ENCODE measurements at places on chromosomes 12 and 14.

DNA sequence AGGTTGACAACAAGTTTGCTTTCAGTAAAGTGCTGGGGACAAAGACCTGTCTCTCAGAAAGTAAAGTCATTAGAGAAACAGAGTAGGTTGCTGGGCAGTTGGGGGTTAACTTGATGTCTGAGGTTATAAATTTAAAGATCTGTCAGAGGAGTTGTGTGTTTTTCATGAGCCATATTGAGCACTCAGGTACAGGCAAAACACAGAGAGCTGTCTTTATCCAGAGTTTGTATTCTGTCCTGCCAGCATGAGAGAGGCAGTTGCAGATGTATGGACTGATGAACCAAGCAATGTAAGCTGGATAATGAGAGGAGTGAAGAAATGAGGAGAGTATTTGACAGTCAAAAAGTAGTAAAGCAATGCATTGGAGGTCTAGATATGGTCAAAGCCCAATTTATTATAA lies 156.7 kb downstream of the SLC41A2 start:
- no peak for DNase-seq

GRCh38 chr14:23729720-23730387 lies 93.7 kb downstream of the DHRS2 start:
- DNase-seq = no peak

- DNase-seq = no peak
Observed at GRCh38 chr12:22046968-22047390, 961 bp downstream of the CMAS start.

- DNase-seq = no peak
Observed at GRCh38 chr14:96739200-96739910, 57.8 kb upstream of the VRK1 start.

GRCh38 chr14:105335735-105336476 lies 21.4 kb downstream of the PACS2 start:
- DNase-seq = no peak

GRCh38 chr14:95286645-95287044 lies 33.1 kb downstream of the CLMN start:
- DNase-seq = no peak

DNA sequence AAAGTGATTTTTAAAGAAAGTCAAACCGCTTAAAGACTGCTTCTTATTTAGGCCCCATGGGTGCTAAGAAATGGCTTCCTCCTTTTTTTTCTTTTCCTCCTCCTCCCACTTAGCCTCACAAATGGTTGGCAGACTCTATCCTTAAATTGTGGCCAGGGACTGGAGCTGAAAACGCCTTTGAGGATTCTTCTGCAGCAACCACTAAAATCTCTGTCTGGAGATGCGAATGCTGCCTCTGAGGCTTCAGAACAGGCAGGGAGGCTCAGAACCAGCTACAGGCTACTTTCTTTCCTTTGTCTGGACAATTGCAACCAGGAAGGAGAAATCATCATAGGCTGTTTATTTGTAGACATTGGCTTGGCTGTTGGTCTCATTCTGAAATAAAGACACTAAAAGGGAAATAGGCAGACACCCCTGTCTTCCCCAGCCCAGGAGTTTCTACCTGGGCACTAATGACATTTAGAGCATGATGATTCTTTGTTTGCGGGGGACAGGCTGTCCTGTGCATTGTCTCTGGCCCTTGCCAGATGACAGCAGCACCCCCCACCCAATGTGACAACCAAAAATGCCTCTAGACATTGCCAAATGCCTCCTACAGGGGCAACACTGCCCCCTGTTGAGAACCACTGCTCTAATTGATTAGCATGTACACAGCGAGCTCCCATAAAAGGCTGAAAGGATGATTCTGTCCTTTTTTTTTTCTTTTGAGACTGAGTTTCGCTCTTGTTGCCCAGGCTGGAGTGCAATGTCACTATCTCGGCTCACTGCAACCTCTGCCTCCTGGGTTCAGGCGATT lies 50.3 kb downstream of the MAP1LC3B2 start:
- no peak for DNase-seq

DNA sequence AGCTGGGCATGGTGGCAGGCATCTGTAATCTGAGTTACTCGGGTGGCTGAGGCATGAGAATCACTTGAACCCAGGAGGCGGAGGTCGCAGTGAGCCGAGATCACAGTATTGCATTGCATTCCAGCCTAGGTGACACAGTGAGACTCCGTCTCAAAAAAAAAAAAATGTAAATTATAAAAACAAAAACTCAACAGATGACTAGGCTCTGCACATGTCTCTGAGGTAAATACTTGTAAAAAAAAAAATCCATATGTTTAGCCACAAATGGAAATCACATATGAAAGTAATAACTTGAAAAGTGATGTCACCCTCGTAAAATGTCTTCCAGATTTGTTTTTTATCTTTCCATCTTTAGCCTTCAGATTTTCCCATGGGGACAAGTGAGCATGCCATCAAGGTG lies 85.0 kb downstream of the KICS2 start:
- DNase-seq = no peak

DNA sequence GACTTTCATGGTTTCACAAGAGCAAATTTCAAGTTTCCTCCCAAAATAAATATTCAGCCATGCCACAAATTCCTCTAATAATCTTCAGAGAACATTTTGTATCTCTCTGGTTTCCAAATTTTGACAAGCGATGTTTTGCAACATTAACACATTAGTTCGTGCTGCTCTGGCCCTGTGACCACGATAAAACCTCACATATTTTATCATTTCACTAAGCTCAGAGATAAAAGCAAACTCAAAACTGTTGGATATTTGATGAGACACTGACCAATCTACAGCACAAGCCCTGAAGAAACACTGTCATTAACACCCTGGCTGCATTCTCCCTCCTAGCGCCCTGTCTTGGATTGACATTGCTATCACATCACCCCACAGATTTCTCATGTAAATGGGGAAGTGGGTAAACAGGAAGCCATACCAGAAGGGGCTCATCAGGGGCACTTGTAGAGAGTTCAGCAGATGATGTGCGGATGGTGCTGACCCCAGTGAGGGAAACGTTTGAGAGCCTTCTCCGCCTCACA lies 264.3 kb downstream of the PRKD1 start:
- no peak for DNase-seq

GRCh38 chr12:59196989-59197388 lies 276.7 kb upstream of the LRIG3 start:
- DNase-seq = no peak

GRCh38 chr12:45557016-45557415 lies 172.5 kb upstream of the ARID2 start:
- DNase-seq = no peak

DNA sequence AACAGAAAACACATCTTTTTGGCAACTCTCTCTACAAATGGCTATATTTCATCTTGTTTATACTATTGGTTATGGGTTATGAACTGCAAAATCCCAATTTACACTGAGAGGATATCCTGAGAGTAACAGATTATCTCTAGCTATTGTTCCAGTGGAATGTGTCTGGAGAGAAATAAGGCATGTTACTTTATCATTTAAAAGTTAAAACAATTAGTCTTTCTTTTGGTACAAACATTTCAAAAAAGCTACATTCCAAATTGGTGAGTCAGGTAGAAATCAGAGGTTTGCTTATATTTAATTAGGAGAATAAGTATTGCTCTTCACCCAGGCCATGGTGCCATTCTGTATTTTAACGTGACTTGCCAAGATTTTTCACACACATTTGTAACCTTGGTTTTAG lies 411.6 kb downstream of the CCER1 start:
- no peak for DNase-seq

GRCh38 chr14:101824339-101824727 lies 62.8 kb downstream of the PPP2R5C start:
- no peak for DNase-seq

- DNase-seq = peak; percentile 19
Observed at GRCh38 chr12:25553098-25553497, at the start of gene LMNTD1. TSS of gene LMNTD1 (minus strand) at chr12:25553283. CDS start at chr12:25552959, 324 bp downstream.

DNA sequence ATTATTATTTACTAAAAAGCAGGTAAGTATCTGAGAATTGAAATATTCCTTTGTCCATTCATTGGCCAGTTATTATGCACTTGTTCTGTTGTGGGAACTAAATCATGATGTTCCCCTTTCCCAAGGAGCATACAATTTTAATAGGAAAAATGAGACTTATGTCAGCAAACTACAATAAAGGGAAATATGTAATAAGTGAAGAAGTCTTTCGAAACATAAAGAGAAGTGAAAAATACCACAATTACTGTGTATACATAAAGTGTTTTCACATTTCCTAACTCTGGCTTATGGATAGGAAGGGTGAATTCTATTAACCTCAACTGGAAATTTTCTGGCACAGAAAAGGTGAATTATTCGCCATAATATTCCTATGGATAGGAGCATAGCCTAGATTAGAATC lies 78.4 kb upstream of the DNM1L start:
- no peak for DNase-seq

DNA sequence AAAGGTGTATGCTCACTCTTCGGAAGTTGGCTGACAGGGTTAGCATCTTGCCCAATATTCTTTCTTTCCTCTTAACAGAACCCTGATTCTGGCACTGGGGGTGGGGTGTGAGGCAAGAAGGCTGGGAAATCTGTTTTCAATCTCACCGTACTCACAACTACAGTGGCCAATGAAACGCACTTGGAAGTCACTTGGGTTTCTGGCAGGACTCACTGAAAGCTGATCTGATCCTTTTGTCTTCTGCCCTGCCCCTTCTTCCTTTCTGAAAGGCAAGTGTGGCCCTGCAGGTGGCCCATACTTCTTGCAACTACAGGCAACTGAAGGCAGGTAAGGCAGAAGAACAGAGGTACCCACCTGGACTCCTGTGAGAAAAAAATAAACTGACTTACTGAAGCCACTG lies 106.9 kb downstream of the STXBP6 start:
- no peak for DNase-seq

- no peak for DNase-seq
Observed at GRCh38 chr12:45648070-45648469, 81.4 kb upstream of the ARID2 start.

DNA sequence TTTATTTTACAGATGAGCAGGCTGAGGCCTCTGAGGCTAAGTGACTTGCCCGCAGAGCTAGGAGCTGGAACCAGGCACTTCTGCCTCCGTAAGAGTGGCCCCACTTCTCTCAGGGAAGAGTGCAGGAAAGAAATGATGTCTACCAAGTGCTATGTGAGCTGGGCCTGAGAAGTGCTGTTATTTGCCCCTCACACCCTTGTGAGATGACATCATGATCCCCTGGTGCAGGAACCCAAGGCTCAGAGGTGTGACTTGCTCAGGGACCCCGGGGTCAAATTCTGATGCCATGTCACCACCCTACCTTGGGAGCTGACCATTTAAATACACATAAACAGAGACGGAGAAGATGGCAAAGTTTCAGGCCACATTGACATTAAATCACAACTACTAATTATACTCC lies 63.7 kb upstream of the DDX11 start:
- DNase-seq = no peak

DNA sequence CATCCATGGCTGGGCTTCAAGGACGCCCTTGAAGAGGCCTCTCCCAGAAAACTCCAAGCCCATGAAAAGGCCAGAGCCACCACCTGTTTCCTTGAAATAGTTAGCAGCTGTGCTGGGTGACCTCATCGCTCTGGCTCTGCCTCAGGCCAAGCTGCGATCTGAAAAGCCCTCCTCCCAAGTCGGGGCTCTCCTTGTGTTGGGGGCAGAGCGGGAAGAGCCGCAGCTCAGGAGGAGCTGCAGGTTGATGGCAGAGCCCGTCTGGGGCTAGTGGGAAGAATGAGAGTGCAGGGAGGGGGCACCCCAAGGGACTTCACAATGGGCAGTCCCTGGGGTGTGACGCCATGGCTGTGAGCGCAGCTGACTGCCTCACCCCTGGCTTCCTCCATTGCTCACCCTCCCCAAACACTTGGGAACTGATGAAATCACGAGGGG lies 50.0 kb upstream of the STON2 start:
- no peak for DNase-seq

DNA sequence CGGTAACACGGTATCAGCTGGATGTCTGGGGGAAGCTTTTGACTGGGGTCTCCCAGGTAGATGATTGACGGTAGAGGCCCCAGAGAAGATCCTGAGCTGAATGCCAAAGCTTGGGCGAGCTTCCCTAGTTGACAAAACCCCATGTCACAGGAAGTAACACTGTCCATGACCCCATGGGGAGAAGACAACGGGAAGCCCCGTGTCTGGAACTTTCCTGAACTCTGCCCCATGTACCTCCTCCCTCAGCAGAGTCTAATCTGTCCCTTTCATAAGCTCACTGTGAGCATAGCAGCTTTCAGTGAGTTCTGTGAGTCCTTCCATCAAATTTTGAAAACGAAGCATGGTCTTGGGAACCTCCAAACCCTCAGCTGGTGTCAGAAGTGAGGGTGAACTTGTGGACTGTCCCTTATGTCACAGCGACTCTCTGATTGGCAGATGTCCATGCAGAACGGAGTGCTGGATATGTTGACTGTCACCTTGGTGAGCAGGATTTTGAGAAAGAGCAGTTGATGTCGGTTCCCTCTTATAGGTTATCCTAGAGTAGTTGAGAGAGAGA lies 29.7 kb upstream of the BEGAIN start:
- no peak for DNase-seq

- DNase-seq = no peak
Observed at GRCh38 chr12:46395388-46395787, 22.8 kb upstream of the SLC38A2 start.

GRCh38 chr14:96246539-96246847 lies 9.5 kb upstream of the BDKRB1 start:
- DNase-seq = peak; percentile 70

- DNase-seq = no peak
Observed at GRCh38 chr12:89481213-89481914, 43.2 kb downstream of the GALNT4 start.

DNA sequence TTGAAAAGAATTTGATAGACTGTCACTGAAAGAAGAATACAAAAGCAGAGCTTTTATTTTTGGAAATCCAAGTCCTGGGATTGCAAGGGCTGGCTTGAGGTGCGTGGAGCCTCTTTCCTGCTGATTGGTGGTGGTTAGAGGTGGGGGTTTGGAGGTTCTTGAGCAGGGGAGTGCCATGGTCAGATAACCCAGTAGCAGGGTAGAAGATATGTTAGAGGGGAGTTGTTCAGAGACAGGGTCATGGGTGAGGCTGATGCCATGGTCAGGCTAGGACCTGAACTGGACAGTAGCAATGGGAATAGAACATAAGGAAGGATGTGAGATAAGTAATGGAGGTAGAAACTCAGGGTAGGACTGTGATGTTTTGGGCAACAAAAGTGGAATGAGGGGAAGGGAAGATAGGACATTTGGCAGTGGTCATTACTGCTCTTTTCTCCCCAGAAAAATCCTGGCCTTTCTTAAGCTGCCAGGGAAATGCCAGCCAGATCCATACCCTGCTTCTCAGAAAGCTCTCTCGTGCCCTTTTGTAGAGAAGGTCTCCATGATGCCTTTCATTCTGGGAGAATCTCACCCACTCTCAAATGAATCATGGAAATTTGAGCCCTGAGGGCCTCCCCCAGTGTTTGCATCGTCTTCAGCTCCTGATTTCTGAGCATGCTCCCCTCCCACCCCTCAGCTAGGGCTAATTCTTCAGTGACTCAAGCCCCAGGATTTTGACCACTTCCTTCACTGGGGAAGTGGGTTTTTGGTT lies 9.5 kb downstream of the EMP1 start:
- peak; percentile 94 for DNase-seq

- DNase-seq = no peak
Observed at GRCh38 chr12:28223025-28223554, 32.8 kb downstream of the CCDC91 start.

GRCh38 chr12:13258717-13259119 lies 62.2 kb downstream of the EMP1 start:
- no peak for DNase-seq

GRCh38 chr14:80364274-80364673 lies 153.0 kb upstream of the DIO2 start:
- DNase-seq = no peak

GRCh38 chr12:44000309-44000952 lies 164.6 kb downstream of the TMEM117 start:
- DNase-seq = no peak

All from BJ (cell line).